ENCODE measurements at places on chromosomes 4 and X. TPM values are rescaled to one million over a fixed set of nuclear protein-coding genes. Genes with fewer than 3 reads are reported as not detected.

GRCh38 chr4:72809208-72809607, 240.2 kb upstream of the ADAMTS3 start:
- no peaks in the 10 kb centered on the region for H3K36me3 ChIP-seq
- H3K27me3 ChIP-seq, result no peaks in the 10 kb centered on the region
- no peak overlapping the region for H3K4me3 ChIP-seq
- H3K27ac ChIP-seq, result no peak overlapping the region
- DNase-seq, result no peak

- no peaks in the 10 kb centered on the region for H3K27me3 ChIP-seq
- H3K4me3 ChIP-seq, result no peak overlapping the region
- H3K4me1 ChIP-seq, result no peaks in the 10 kb centered on the region
- no peaks in the 10 kb centered on the region for H3K36me3 ChIP-seq
Observed at GRCh38 chr4:150495550-150495949, 86.4 kb upstream of the MAB21L2 start.

- H3K27me3 ChIP-seq, result no peaks in the 10 kb centered on the region
- H3K36me3 ChIP-seq, result no peaks in the 10 kb centered on the region
Observed at GRCh38 chr4:159722052-159722451, 619.2 kb downstream of the RAPGEF2 start.

- H3K4me1 ChIP-seq, result no peaks in the 10 kb centered on the region
- no peak overlapping the region for H3K4me3 ChIP-seq
- DNase-seq, result no peak
- no peaks in the 10 kb centered on the region for H3K27me3 ChIP-seq
Observed at GRCh38 chr4:67451464-67451863, 93.8 kb downstream of the CENPC start.

GRCh38 chr4:177242651-177243286, 66.9 kb upstream of the NEIL3 start:
- no peaks in the 10 kb centered on the region for H3K36me3 ChIP-seq
- H3K4me1 ChIP-seq, result no peaks in the 10 kb centered on the region
- no peak overlapping the region for H3K27ac ChIP-seq
- H3K4me3 ChIP-seq, result no peak overlapping the region
- no peaks in the 10 kb centered on the region for H3K27me3 ChIP-seq
- no peak for DNase-seq

DNA sequence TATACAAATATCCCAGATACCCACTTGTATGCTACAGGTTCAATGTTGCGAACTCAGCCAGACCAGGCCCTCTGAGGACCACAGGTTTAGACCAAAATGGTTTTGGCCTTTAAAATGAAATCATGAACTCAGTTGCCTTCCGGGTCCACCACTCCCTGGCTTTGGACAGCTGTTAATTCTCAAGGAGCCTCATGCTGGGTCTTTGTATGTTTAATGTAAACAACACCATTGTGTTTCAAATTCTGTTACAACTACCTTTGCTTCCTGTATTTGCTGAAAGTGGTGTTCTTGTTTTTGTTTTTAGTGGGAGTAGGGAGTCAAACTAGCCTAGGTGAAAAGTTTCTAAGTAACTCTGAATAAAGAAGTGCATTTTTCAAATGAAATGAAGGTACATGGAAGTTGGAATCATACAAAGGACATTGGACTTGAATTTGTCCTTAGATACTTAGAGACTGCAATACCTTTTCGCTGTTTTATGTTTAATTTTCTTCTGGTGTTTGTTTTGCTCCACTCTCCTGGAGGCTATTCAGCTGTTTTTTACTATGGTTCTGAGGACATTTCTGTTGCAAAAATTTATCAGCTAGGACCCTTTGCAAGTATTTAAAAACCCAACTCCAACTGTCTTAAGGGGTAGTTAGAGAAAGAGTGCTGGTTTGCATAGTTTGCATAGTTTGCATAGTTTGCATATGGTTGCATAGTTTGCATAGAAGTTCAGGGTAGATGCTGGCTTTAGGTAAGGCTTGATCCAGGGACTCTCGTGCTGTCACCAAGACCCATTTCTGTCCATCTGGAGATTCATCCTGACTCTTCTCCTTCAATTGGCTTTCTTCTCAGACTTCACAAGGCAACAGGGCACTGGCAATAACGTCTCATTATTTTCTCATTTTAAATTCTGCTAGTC, 70.1 kb downstream of the MID1IP1 start:
- no peak for DNase-seq
- H3K27ac ChIP-seq, result no peak overlapping the region
- no peak overlapping the region for H3K4me3 ChIP-seq
- H3K27me3 ChIP-seq, result no peaks in the 10 kb centered on the region

Gene GYPB
- not detected for total RNA-seq

Gene GAGE1
- total RNA-seq, result not detected

- H3K27me3 ChIP-seq, result peaks cover 27% of the 10 kb centered on the region
- no peak for DNase-seq
- H3K4me1 ChIP-seq, result no peaks in the 10 kb centered on the region
- H3K4me3 ChIP-seq, result no peak overlapping the region
- H3K36me3 ChIP-seq, result no peaks in the 10 kb centered on the region
Observed at GRCh38 chr4:3483471-3483921, 20.4 kb downstream of the DOK7 start.

Gene HS3ST1
- total RNA-seq, result 0.04 TPM

Gene EGF
- not detected for total RNA-seq

Gene ADH1B
- total RNA-seq, result not detected

DNA sequence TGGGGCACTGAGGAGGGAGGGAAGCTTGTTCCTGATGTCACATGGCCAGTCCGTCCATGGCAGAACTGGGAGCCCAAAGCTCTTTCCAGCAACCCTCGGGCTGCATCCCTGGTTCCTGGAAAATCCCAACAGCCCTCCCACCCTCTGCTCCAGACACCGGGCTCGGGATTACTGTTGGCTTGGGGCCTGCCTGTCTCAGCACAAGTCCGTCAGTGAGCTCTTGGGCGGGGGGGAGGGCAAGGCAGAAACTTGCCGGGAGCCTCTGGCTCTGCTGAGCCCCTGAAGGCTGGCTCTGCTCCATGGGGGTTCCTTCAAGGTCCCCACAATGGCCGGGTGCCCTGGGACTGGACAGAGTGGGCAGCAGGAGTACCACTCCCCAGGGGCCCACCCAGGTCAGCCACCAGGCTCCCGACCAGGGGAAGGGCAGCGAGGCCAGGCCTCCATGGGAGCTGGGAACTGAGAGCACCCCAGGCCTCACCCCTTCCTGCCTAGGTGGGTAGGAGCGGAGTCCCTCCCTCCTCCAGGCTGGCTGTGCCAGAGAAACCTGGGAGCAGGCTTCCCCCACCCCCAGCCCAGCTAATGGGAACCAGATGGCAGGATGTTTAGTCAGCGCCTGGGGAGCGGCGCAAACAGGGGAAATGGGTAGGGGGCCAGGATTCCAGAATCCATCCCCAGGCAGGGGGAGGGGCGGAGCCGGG, 6.4 kb upstream of the HAUS7 start:
- H3K27me3 ChIP-seq, result no peaks in the 10 kb centered on the region
- no peak overlapping the region for H3K4me3 ChIP-seq
- H3K27ac ChIP-seq, result no peak overlapping the region

GRCh38 chrX:74234818-74235217, 69.2 kb upstream of the ZCCHC13 start:
- no peaks in the 10 kb centered on the region for H3K27me3 ChIP-seq
- no peak overlapping the region for H3K4me3 ChIP-seq
- no peak for DNase-seq
- H3K27ac ChIP-seq, result no peak overlapping the region
- H3K36me3 ChIP-seq, result peaks cover 4% of the 10 kb centered on the region

- no peaks in the 10 kb centered on the region for H3K36me3 ChIP-seq
- no peak overlapping the region for H3K4me3 ChIP-seq
- peaks cover 3% of the 10 kb centered on the region for H3K27me3 ChIP-seq
- H3K27ac ChIP-seq, result no peak overlapping the region
Observed at GRCh38 chrX:106599411-106599810, 12.4 kb upstream of the RADX start.

Gene MAGEA10
- total RNA-seq, result not detected

- H3K4me1 ChIP-seq, result no peaks in the 10 kb centered on the region
- H3K27ac ChIP-seq, result no peak overlapping the region
Observed at GRCh38 chr4:54482529-54483200, 175.1 kb upstream of the KIT start.

DNA sequence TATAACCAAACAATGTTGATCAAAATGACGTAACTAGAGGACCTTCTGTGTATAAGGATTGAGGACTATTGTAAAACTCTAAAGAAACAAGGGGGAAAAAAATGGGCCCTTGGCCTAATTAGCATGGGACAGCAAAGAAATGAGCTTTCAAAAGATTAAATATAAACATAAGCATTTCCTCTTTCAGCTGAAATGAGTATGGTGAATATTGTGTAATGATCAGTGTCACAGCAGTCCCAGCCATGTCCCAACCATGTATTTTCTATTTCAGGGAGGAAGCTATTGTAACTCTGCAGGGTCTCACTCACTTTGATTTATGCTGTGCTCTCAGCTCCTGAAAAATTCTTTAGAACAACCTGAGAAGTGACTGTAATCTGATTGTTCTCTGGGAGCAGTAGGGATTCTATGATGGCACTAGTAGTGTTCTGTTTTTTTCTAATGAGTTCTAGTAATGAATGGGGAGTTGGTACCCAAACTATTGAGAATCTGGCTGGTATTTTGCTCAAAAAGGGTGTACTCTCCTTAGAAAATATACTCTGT, 25.8 kb downstream of the ANXA10 start:
- no peaks in the 10 kb centered on the region for H3K4me1 ChIP-seq
- no peak overlapping the region for H3K4me3 ChIP-seq
- peaks cover 9% of the 10 kb centered on the region for H3K27me3 ChIP-seq
- DNase-seq, result no peak
